Lower lobe of right lung (tissue), 2 donors: ENCODE measurements at places on chromosomes 5 and 9. TPM values are rescaled to one million over a fixed set of nuclear protein-coding genes. Genes with fewer than 3 reads are reported as not detected.

DMRT2 gene
- total RNA-seq = 0.86 TPM

DAB2IP gene
- 54.1 TPM for total RNA-seq

- peak overlapping the region; percentile 2 for H3K4me3 ChIP-seq
- H3K36me3 ChIP-seq = peaks cover 8% of the 10 kb centered on the region
- no peak overlapping the region for H3K27ac ChIP-seq
- no peaks in the 10 kb centered on the region for H3K27me3 ChIP-seq
- no peaks in the 10 kb centered on the region for H3K4me1 ChIP-seq
Observed at GRCh38 chr9:19441730-19442129, 32.9 kb downstream of the ACER2 start.

DNA sequence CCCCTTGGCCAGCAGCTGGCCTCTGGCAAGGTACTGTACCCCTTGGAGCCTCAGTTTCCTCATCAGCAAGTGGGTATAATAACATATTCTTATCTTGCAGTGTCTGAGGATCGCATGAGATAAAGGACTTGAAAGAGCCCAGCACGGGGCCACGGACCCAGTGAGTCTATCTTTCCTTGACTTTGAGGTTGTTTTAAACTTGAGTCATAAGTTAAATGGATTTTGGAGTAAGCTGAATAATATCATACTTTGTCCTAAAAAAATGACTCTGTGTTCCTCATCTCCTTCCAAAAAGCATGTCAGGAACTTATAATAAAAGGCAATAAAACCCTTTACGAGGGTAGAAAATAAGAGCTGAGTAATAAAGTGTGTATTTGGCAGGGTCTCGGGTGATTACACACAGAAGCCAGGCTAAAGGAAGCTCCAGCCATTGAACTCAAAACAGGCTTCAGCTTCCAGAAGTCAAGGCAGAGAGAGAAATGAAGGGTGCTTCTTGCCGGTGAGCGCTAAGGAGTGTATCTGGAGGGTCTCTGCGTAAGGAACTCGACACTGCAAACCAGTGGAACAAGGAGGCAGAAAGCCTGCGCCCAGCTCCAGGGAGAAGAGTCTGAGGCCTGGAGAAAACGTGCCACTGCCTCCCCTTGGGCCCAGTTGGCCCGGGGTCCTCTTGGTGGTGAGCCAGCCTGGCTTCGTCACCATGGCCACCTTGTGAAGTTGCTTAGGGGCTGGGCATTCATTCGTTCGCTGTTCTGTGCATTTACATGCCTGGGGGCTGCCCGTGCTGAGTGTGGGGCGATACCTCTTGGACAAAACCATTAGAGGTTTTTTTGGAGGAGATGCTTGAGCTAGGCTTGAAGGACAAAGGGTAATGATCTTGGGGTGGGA, 72.4 kb upstream of the PHYKPL start:
- H3K27me3 ChIP-seq = no peaks in the 10 kb centered on the region
- H3K36me3 ChIP-seq = no peaks in the 10 kb centered on the region
- no peaks in the 10 kb centered on the region for H3K4me1 ChIP-seq
- H3K27ac ChIP-seq = no peak overlapping the region
- DNase-seq = peak; percentile 22

DNA sequence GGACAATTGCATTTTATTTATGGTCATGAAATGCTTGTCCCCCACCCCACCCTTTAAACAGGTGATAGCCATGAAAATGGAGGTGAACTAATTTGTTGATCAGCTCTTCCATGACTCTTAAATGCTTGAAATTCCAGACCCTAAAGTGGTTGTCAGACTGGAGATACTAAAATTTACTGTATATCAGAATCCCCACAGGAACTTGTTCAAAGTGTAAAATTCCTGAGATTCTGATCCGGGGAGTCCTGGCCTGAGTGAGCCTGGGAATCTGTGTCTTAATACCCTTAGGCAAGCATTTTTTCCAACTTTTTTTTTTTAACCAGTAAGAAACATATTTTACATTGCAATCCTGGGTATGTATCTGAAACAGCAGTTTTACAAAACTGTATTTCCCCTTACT, 4.7 kb downstream of the SKP2 start:
- no peaks in the 10 kb centered on the region for H3K27me3 ChIP-seq
- no peak overlapping the region for H3K27ac ChIP-seq
- peaks cover 41% of the 10 kb centered on the region for H3K36me3 ChIP-seq
- DNase-seq = no peak
- H3K4me3 ChIP-seq = no peak overlapping the region

- H3K4me3 ChIP-seq = no peak overlapping the region
- DNase-seq = no peak
- H3K27me3 ChIP-seq = no peaks in the 10 kb centered on the region
- H3K4me1 ChIP-seq = no peaks in the 10 kb centered on the region
- H3K36me3 ChIP-seq = no peaks in the 10 kb centered on the region
Observed at GRCh38 chr5:108529381-108529780, 147.5 kb upstream of the FBXL17 start.

- no peaks in the 10 kb centered on the region for H3K27me3 ChIP-seq
- no peak overlapping the region for H3K4me3 ChIP-seq
- H3K4me1 ChIP-seq = peaks cover 26% of the 10 kb centered on the region
- no peak overlapping the region for H3K27ac ChIP-seq
- DNase-seq = no peak
Observed at GRCh38 chr9:136004712-136005111, 43.5 kb upstream of the UBAC1 start.

DNA sequence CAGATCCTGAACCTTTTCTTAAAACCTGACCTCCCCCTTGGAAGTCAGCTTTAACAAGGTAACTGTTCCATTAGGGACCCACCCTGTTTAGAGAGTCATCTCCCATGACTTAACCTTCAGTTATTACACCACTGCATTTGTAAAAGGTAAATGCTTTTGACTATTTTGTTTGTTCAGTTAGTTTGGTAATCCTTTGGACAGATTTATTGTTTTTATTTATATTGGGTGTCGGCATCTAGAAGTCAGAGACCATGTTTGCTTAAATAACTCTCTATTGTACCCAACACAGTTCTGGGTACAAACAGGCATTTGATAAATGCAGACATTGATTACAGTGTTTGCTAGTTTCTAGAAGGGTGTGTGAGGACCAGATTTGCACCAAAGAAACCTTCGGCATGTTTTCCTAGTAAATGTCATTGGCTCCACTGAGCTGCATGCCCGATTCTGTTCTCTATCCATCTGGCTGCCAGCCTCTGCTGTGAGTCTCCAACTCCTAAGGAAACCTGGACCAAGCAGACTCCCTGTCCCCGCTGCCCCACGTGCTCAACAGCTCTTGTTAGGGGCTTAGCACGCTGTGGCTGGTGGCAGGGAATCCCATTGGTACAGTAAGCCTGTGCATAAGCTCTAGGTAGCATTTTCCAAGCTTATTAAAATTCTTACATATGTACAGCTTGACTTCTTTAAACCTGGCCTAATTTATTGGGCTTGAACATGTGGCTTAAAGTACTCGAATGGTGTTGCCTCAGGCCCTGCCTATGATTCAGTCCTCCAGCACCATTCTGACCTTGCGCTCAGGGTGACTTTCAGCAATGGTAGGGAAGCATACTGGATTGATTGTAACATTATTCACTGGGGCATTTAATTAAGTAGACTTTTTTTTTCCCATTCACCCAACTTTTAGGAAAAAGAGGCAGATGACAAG, 6.6 kb downstream of the PCBD2 start:
- H3K4me3 ChIP-seq = no peak overlapping the region
- no peak overlapping the region for H3K27ac ChIP-seq
- peaks cover 61% of the 10 kb centered on the region for H3K36me3 ChIP-seq
- no peaks in the 10 kb centered on the region for H3K27me3 ChIP-seq
- DNase-seq = no peak

- no peaks in the 10 kb centered on the region for H3K4me1 ChIP-seq
- H3K36me3 ChIP-seq = no peaks in the 10 kb centered on the region
- no peak for DNase-seq
- H3K27ac ChIP-seq = no peak overlapping the region
- H3K4me3 ChIP-seq = no peak overlapping the region
- peaks cover 98% of the 10 kb centered on the region for H3K27me3 ChIP-seq
Observed at GRCh38 chr9:136194540-136194939, 10.4 kb downstream of the LHX3 start.
